ENCODE measurements at places on chromosomes 7 and 10. TPM values are rescaled to one million over a fixed set of nuclear protein-coding genes. Genes with fewer than 3 reads are reported as not detected.

CNOT4 gene
- 15.2 TPM for total RNA-seq

PRR15 gene
- not detected for total RNA-seq

FOXP2 gene
- not detected for total RNA-seq

DNA sequence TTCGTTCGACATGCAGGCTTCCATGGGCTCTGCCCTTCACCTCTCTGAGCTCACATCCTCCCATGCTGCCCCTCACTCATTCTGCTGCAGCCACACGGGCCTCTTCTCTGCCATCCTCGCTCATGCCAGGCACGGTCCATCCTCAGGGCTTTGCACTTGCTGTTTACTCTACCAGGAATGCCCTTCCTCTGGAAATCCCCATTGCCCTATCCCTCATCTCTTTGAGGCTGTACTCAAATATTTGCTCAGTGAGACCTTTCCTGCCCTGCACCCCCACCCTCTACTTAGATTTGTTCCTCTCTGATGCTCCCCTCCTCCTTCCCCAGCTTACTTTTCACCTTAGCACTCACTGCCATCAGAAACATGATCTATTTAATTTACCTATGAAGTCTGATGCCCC is 107.0 kb upstream of the ZNF716 start:
- DNase-seq: no peak

DNA sequence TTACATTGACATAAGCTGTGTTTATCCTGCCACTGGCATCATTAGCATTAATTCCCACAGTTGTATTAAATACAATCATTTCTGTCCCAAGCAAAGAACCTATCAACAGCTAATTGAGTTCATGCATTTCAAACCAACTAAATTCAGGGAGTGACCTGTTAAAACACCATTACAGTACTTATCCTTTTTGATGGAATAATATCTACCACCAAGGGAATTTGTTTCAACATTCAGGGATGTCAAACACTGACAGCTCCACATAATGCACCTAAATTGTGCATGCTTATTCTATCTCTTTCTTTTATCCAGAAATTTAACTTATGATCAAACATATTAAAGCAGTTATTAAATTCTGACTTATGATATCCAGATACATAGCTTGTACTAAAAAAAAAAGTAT is 136.8 kb downstream of the NSUN6 start:
- DNase-seq: no peak

DNA sequence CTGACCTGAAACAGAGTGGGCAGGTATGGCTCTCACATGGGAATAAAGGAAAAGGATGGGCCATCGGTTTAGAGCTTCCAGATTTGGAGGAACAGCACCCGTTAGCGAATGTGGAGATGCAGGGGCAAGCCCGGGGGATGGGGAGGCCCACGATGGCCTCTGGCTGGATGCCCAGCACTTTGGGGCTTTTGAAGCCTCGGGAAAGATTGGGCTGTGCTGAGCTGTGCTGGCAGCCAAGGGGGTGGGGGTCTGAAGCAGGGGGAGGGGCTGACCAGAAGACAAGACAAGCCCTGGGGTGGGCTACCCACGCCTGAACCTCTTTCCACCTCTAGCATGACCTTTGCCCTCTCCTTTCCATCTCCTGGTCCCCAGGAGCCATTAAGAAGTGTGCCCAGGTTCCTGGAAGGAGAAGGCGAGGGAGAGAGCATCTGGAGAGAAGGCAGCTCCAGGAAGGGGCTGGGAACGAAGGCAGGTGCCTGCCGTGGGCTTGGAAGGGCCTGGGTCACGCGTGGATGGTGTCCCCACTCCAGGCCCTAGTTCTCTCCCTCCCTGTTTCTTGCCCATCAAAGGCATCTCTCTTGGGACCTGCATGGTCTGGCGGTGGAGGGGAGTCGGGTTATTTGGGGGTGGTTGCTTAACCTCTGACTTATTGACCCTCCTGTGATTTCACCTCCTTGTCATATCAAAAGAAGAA is 39.7 kb downstream of the JAKMIP3 start:
- DNase-seq: no peak

GRCh38 chr10:90378524-90379076 is 479.2 kb downstream of the HTR7 start:
- DNase-seq: no peak

- DNase-seq: no peak
Observed at GRCh38 chr7:50466815-50467585, 16.9 kb upstream of the FIGNL1 start.

GRID1 gene
- 0.05 TPM for total RNA-seq

All from NCI-H460 (cell line).